ENCODE measurements at places on chromosomes 13 and 19. TPM values are rescaled to one million over a fixed set of nuclear protein-coding genes. Genes with fewer than 3 reads are reported as not detected.

Gene KLK11
- 10.8 TPM for total RNA-seq

Gene ANGPTL8
- not detected for total RNA-seq

Gene LRRC63
- 0.38 TPM for total RNA-seq

Gene CYSLTR2
- not detected for total RNA-seq

Gene TJP3
- 84.8 TPM for total RNA-seq

Gene SERP2
- not detected for total RNA-seq

Gene RNF225
- 0.61 TPM for total RNA-seq

Gene RASL11A
- total RNA-seq: 1.3 TPM

Gene PRR20B
- not detected for total RNA-seq

Data from Calu3 (cell line).